Bronchial epithelial cell (primary cell): ENCODE measurements at places on chromosomes 1 and 21. TPM values are rescaled to one million over a fixed set of nuclear protein-coding genes. Genes with fewer than 3 reads are reported as not detected.

GRCh38 chr21:36759348-36760083 lies 60.6 kb downstream of the SIM2 start:
- DNase-seq: no peak

DNA sequence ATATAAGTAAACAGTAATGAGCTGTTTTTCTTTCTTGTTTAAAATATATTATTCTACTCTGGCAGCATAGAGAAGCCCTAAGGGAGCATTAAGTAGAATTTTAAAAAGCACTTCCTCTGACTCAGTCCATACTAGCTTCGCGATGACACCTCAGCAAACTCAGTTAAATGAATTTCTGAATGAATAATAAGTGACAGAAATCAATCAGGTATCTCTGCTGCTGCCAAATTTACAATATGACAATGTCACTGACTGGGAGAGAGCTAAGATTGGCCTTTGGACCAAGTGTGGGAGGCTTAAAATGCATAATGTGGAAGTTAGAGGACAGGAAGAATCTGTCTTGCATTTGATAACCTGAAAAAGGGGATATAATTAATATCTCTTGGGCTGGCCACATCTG lies 296.1 kb downstream of the HHIPL2 start:
- DNase-seq: peak; percentile 13

The GABRD gene
- not detected in 2 replicates for total RNA-seq

- DNase-seq: peak; percentile 61
These were observed 131.6 kb downstream of the RRAGC start for GRCh38 chr1:38727684-38728584.

The HTR6 gene
- total RNA-seq: not detected in 2 replicates

GRCh38 chr1:7623842-7624241 lies 147.3 kb upstream of the VAMP3 start:
- no peak for DNase-seq

GRCh38 chr21:16342932-16343331 lies 613.1 kb downstream of the USP25 start:
- DNase-seq: no peak

- no peak for DNase-seq
These were observed 28.4 kb downstream of the WDR26 start for GRCh38 chr1:224406216-224406615.

DNA sequence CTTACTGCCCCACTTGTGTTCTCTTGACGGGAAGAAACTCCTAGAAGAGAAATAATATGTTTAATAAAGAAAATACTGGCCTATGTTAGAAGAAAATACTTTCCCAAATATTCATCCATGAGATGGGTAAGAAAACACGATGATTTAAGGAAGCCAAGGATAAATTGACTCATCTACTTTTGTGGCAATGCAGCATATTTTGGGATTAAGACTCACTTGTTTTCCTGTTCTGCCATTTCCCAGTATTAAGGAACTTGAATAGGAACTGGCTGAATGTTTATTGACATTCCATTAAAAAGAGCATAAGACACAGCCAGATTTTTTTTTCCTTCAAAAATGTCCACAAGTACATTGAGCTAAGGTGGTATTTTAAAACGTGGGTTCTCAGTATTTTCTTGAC lies 10.9 kb upstream of the ADAMTS5 start:
- DNase-seq: peak; percentile 37

GRCh38 chr1:159289060-159289459 lies 13.1 kb upstream of the FCER1A start:
- DNase-seq: no peak

The TAS1R1 gene
- not detected in 2 replicates for total RNA-seq

- no peak for DNase-seq
These were observed 34.8 kb upstream of the DISP3 start for GRCh38 chr1:11443961-11444658.
